ENCODE measurements at places on chromosomes 3 and 15.

DNA sequence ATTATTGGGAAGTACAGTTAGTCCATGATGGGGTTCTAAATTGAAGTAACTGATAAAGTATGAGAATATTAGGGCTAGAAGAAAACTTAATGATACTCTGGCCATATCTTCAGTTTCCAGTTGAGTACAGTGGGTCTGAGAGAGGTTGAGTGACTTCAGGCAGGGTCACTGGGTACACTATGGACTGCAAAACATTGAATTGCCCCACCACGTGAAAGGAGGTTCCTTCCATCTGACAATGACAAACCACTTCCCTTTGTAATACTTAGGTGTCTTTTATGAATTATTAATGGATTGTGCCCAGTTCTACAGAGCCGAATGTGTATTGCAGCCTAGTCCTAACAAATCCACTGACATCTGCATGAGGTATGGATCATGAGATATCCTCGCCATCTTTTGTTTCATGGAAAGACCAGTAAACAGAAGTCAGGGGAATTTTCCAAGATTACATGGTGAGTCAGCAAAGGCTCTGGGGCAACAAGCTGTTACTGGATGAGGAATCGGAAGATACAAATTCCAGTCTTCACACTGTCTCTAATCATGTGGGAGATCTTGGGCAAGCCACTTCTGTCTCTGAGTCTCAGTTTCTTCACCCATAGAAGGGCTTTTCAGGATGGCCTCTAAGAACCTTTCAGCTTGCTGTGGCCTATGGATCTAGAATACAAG, 66.5 kb upstream of the BCL6 start:
- no peak for DNase-seq

DNA sequence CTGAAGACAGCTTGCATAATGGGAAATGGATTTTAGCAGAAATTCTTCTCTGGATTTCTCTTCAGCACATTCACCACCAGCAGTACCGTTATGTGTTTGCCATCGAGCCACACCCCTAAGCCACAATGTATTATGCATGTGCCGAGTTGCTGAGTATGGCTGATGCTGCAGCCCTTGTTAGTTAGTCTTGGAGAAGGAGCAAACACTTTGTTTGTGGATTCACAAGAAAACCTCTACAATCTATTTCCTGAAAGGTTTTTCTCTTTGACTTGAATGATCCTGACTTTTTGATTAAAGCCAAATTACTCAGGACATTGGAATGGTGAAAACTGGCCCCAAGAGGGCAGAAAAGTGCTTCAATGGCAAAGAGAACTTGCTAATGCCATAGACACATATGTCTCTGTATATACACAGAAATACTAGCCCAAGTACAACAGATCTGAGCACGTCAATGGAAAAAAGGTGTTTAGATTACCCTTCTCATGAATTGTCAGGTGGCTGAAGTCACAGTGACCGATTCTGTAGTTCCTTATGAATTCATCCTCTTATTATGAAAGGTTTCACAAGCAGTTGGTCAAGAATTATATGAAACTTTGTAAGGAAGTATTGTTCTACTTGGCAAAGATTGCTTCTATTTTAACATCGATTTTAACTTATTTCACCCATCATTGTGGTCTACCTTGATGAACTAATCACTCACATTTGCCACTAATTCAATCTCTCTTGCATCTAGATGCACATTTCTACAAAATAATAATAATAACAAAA, 103.0 kb downstream of the P3H2 start:
- no peak for DNase-seq

- DNase-seq: no peak
These were observed 24.9 kb upstream of the ARPIN start for GRCh38 chr15:89937365-89938350.

GRCh38 chr3:64209866-64210621, 15.2 kb downstream of the PRICKLE2 start:
- DNase-seq: no peak

DNA sequence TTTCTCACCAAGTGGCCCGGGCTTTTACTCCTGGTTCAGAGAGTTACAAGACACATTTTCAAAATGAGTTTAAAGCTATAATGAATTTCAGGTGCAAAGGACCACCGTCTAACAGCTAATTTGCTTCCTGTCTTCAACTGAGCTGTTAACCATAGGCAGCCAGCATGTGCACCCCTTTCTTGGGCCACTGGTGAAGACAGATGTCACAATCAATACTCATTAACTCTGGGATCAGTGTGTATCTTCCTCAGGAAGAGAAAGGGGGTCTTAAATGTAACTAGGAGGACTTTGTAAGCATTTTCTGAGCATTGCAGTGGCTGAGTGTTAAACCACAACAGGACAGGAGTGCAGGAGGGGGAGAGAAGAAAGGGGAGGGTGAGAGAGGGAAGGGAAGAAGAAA, 750.7 kb upstream of the CFAP20DC start:
- DNase-seq: no peak

- no peak for DNase-seq
These were observed 50.8 kb upstream of the PPARG start for GRCh38 chr3:12237912-12238650.

- DNase-seq: no peak
These were observed 44.7 kb upstream of the INO80 start for GRCh38 chr15:41160639-41161315.

GRCh38 chr15:59687836-59688235, 1.3 kb downstream of the BNIP2 start:
- peak; percentile 58 for DNase-seq

DNA sequence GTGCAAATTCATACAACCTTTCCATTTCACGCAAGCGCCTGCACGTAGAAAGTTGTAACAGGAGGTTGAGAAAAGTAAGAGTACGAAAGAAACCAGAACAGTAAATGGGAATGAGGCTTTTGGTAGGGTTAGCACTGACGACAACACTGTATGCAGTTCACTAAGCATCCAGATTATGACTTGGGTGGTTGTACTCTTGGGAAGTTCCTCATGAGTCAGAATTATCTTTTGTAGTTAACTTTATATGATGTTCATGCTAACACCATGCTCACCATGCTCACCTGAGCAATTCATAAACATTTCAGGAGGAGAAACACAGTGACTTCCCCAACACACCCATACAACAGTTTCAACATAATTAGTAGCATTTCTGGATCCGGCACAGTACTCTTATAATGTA, 3.0 kb upstream of the LPP start:
- DNase-seq: peak; percentile 14

DNA sequence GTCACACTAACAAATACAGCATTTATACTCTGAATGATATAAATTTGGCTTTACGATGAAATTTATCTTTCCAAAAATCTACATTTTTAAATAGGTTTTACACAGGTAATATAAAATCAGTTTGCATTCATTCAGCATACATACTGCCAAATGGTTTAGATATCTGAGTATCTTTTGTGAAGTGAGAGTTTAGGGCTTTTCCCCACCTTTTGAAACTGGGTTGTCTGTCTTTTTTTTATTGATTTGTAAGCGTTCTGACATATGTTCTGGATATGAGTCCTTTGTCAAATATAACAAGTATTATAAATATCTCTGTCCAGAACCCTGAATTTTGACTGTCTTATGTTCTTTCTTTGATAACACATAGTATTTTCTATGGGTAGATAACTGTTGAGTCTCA, 42.4 kb downstream of the GABPB1 start:
- DNase-seq: no peak

- DNase-seq: no peak
These were observed 15.7 kb upstream of the DPPA4 start for GRCh38 chr3:109353057-109353456.

DNA sequence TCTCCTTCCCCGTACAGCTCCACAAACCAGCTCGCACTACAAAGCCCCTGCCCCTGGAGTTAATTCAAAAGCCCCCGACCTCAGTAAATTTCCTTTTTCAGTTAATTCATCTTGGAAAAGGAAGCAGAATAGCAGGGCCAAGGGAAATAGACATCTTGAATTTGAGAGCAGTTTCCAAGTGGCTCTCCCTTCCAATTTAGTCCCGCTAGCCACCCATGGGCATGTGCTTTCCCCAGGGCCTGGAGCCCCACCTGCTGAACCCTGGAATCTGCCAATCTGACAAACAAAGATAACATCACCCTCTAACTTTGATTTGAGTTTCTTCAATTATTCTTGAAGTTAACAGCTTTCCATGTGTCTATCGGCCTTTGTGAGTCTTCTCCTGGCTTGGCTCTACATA, 31.7 kb downstream of the PRR20G start:
- DNase-seq: no peak

- DNase-seq: no peak
These were observed 32.1 kb upstream of the KCNMB2 start for GRCh38 chr3:178504128-178504527.

Data from CD4-positive, alpha-beta T cell treated with Interleukin-4 for 4 hours (primary cell).